ENCODE measurements at places on chromosomes 13 and 19.

GRCh38 chr19:46951171-46951986 is 68.3 kb upstream of the NPAS1 start:
- DNase-seq = no peak

GRCh38 chr13:39895254-39895653 is 239.8 kb downstream of the COG6 start:
- DNase-seq = peak; percentile 14

DNA sequence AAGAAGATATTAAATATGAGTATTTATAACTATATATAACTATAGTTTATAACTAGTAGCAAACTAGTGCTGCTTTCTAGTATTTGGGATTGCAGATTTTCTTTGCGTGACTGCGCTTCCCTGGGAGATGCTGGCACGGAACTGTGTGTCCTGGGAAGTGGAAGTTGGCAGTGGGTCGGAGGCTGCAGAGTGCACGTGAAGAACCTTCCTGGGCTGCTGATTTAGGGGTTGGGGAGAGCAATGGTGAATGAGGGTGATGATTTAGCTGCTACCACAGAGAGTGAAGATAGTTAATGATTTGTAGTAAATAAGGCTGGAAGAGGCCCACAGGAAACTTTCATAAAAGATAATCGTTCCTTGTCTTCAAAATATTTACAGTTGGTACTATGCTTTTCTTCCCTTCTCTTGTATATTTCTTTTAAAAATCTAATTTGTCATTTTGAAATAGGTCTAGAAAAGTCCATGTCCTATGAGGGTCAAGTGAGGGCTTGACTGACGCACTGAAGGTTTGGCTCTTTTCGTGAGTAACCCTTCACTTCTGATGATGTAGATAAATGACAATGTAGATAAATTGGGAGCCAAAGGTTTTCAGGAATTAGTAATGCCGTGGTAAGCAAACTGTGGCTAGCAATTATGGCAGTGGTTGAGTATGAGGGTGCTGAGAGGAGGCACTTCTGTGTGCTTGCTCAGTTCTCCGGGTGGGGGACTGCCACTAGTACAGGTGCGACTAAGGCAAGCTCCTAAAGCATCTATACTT is 3.0 kb upstream of the NAA16 start:
- DNase-seq = no peak

- DNase-seq = no peak
These were observed 452 bp downstream of the PIAS4 start for GRCh38 chr19:4007836-4008539.
